ENCODE measurements at places on chromosomes 11 and 22.

GRCh38 chr11:95849087-95849825, 59.0 kb downstream of the CEP57 start:
- peak; percentile 84 for DNase-seq

GRCh38 chr11:70644343-70645060, 246.2 kb downstream of the CTTN start:
- DNase-seq, result no peak

DNA sequence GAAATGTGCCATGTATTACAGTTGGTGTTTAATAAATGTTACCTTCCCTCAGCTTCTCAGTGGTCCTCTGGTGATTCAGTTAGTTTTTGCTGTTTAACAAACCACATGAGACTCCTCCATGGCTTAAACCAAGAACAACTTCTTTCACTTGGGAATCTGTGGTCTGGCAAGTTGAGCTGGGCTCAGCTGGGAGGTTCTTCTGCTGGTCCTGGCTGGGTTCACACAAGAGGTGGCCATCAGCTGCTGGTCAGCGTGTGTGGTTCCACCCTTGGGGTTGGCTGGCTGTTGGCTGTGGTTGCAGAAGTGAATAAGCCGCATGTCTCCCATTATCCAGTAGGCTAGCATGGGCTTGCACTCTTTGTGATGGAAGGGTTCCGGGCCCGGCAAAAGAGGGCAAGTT, 160.5 kb downstream of the MIAT start:
- no peak for DNase-seq

DNA sequence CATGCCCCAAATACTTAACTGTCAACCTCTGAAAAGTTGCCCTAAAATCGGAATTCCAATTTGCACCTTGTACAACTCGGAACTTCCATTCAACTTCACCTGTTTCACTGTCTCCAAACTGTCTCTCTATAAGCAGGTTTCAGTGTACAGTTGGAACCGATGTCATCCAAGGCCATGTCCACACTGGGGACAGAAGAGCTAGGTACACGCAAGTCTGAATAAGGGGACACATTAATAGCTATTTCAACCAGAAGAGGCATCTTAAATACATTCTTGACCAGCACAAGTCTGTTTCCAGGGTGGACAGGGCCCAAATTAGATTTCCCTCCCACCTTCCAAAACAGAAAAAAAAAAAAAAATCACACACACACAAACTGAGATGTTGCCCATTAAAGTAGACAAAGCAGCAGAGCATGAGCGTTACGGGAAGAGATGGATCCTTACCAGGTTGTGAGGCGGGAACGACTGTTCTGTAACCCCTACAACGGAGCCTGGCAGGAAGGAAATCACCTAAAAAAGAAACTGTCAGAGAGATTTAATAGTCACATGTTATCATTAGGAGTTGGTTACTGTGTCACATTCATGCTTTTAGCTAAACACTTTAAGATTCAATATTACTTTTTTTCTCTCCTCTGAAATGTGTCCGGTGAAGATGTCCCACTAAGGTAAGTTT, 1.7 kb downstream of the CREBZF start:
- no peak for DNase-seq

DNA sequence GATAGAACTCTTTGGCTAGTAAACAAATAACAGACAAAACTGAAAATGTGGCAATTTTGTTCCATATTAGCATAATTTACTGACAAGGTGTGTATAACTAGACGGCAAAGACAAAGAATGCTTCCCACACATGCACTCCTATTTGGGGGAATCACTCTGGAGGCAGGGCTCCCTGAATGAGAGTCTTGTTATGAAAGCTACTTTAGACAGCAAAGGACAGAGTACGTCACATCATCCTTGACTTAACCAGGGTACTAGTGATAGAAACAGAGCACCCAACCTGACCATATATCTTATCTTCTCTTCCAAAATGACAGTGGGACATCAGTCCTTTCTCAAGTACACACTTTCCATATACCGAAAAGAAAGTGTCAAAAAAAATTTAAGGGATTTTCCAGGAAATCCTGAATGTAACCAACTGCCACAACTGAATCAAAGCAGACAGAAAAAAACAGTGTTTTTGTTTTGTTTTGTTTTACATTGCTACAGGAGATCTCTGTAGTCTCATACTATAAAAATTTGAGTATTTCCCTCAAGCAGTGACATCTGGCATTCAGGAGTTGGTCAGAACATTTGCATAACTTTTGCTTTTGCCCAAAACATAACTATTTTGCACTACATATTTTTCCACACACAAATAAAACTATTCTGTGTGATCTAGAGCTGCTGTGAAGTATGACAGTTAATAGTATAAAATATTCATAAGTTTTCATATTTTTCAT, 98.9 kb downstream of the ARHGAP20 start:
- no peak for DNase-seq

- no peak for DNase-seq
These were observed 11.3 kb upstream of the SMIM38 start for GRCh38 chr11:69144316-69145049.

GRCh38 chr11:69884286-69884685, 65.1 kb upstream of the FGF3 start:
- DNase-seq, result no peak

DNA sequence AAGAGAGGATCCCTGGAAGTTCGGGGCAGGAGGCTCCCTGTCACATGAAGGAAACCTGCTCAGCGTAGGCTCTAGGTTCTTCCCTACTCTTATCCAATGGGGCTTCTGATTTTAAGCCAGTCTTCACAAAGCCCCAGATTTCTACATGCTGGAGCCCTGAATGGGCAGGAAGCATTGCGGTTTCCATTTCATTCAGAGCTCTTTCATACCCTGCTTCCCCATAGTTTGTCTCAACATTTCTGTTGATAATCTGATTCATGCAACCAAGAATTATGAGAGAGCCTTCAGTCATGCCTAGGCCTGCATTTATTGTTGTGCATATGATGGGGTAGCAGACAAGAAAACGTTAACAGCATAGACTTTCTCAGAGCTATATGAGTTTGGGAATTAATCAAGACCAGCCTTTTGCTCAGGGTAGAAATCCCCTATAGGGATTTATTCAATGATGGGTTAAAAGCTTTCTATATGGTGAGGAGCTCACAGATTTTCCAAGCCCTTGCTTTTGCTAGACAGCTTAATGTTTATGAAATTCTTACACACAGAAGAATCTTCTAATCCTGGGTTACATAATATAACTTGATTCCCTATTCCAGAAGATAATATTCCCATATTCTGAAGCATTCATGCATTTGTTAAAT, 15.9 kb downstream of the OR51B4 start:
- DNase-seq, result no peak

- DNase-seq, result no peak
These were observed 966.5 kb downstream of the NTM start for GRCh38 chr11:132336781-132337535.

DNA sequence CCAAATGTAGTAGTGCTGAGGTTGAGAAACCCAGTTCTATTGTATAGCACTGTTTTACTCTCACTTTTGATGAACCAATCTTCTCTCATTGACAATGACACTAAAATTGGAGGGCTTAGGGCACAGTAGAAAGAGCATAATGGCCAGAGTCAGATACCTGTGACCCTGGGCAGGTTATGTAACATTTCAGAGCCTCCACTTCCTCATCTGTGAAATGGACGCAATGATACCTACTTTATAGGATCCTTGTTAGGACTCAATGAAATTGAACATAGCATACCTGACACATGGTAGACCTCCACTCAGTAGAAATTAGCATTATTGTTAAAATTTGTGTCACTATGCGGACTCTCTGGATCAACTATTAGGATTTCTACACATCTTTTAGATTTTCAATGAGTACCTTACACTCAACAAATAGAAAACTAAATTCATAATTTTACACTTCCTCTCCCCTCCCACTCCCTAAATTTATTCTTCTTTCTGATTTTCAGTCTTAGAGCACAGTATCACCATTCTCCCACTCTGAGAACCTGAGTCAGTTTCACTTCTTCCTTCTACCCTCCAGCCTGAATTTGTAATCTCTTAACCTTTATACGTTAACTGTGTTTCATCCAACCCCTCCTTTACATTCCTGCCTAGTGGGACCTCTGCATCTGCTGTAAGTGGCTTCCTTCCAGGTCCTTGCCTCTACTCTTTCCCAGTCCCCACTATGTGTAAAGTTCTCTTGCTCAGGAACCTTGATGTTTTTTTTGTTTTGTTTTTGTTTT, 78.3 kb downstream of the MICAL2 start:
- DNase-seq, result no peak

- DNase-seq, result no peak
These were observed 13.4 kb upstream of the NECTIN1 start for GRCh38 chr11:119742263-119742861.

- DNase-seq, result no peak
These were observed 1046.9 kb downstream of the BRD1 start for GRCh38 chr22:48780597-48781277.

GRCh38 chr11:29996016-29996415, 20.8 kb downstream of the KCNA4 start:
- DNase-seq, result no peak

DNA sequence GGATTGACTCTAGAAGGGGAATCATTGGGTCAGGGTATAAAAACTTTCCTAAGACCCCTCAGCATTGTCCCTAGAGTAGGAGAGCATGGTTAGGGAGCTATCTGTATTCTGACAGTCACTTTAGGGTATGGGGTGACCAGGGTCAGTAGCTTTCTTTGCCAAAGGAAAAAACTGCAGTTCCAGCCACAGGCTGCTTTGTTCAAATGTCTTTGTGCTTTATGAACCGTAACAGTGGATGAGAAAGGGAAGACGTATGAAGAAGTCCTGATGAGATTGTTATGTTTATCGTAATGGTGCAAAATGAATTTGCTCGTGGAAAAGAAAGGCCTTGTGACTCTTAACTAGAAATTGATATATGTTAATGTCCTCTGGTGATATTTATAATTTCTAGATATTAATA, 30.0 kb downstream of the CYB5R2 start:
- no peak for DNase-seq

GRCh38 chr11:85874265-85874664, 19.1 kb downstream of the CCDC83 start:
- DNase-seq, result no peak

GRCh38 chr11:18046116-18046777, at the start of gene TPH1:
TSS of gene TPH1 (minus strand) at chr11:18046269. CDS start at chr11:18040762, 5,507 bp downstream.
- DNase-seq, result no peak

GRCh38 chr11:41404109-41404508, 55.3 kb downstream of the LRRC4C start:
- no peak for DNase-seq

- DNase-seq, result no peak
These were observed 125.8 kb downstream of the DCDC1 start for GRCh38 chr11:31243706-31244105.

DNA sequence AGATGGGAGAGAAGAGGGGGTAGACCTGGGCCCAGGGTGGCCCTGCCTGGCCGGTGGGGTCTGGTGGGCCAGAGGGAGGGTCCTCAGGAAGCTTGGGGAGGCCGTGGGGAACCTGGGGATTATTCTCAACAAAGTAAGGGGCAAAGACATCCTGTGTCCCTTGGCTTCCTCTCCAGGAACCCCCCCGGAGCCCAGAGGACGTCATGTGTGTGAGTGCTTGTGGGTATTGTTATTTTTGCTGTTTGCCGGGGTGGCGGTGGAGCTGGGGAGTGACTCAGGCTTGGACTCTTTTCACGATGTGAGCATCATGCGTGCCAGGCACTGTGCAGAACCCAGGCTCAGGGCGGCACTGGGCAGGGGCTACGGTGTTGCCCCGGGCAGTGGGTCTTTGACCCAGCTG, 982 bp upstream of the SHANK3 start:
- peak; percentile 67 for DNase-seq

DNA sequence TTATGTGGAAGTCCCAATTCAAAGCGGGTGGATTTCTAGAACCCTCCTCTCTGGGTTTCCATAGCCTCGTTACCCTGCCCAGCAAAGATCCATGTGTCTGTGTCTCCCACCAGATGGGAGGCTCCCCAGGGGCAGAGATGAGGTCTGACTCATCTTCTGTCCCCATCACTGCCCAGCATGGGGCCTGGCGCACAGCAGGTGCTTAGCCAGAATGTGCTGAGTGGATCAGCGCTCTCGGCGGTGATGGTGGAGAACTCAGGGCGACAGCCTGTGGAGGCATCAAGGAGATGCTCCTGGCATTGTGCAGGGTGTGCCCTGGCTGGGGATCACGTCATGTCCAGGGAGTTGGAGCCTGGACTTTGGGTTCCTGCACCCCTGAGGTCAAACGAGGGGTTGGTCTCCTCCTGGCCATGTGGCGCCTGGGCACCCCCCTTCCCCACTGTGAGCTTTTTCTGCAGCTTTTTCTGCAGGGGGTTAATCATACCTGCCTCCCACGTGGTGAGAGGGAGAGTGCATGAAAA, 46.1 kb upstream of the RFPL3 start:
- no peak for DNase-seq

- DNase-seq, result no peak
These were observed 25.5 kb downstream of the DDI1 start for GRCh38 chr11:104061853-104062521.

- no peak for DNase-seq
These were observed 127.2 kb upstream of the SLC5A12 start for GRCh38 chr11:26849036-26849435.

DNA sequence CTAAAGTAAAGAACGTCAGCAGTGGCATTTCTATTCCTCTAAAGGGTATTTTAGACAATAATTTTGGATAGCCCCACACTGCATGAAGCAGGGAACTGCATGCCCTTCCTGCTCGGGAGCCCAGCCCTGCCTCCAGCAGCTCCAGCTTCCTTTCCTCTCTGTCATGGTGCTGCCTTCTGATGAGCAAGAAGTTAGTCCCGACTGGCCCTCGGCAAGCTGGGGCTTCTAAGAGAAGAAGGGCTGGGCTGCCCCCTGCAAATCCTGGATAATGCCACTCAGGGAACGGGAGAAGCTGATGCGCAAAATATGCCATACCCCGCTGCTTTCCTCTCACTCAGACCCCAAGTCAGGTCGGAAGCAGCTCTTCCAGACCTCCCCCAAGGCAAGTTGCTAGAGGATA, 296.4 kb downstream of the ETS1 start:
- no peak for DNase-seq

GRCh38 chr22:47207846-47208554, 445.6 kb downstream of the TBC1D22A start:
- no peak for DNase-seq

- DNase-seq, result no peak
These were observed 649.4 kb upstream of the KIRREL3 start for GRCh38 chr11:127649958-127650357.

GRCh38 chr11:64102005-64102738, 63.7 kb downstream of the MACROD1 start:
- DNase-seq, result no peak

DNA sequence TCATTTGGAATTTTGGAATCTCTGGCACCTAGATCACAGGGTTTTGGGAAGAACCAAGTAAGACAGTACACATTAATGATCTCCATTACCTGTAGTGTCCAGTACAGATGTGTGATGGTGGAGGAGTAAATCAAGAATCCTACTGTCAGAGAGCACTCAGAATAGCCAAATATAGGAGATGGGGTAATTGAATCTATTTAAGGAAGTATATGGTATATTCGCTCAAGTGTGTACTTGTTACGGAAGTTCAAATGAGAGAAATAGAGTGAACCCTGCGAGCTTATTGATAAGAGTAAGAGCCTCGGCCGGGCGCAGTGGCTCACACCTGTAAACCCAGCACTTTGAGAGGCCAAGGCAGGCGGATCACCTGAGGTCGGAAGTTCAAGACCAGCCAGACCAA, 2.2 kb downstream of the SPCS2 start:
- no peak for DNase-seq
